Pancreas (tissue), 10 donors: ENCODE measurements at places on chromosomes 4 and X. TPM values are rescaled to one million over a fixed set of nuclear protein-coding genes. Genes with fewer than 3 reads are reported as not detected.

The GLRB gene
- total RNA-seq = 8.5 TPM

DNA sequence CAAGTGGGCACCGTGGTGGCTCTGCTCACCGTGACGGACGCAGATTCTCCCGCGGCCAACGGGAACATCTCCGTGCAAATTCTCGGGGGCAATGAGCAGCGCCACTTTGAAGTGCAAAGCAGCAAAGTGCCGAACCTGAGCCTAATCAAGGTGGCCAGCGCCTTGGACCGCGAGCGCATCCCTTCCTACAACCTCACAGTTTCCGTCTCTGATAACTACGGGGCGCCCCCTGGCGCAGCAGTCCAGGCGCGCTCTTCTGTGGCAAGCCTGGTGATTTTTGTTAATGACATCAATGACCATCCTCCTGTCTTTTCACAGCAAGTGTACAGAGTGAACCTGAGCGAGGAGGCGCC lies 2.7 kb downstream of the FAT4 start:
- no peak for DNase-seq

The CSAG1 gene
- total RNA-seq = not detected

DNA sequence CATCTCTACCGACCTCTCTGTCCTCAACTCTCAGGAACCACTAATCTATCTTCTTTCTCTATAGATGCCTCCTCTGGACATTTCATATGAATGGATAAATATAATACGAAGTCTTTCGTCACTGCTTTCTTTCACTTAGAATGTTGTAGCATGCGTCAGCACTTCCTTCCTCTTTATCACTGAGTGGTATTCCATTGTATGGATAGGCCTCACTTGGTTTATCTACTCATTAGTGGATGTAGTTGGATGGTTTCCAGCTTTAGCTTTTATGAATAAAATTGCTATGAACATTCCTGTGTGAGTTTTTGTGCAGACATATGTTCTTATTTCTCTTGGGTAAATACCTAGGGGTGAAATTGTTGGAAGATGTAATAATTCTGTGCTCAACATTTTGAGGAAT lies 528.2 kb upstream of the FAT1 start:
- no peak for DNase-seq

GRCh38 chr4:81836716-81837115 lies 365.0 kb upstream of the RASGEF1B start:
- no peak for DNase-seq

GRCh38 chrX:15848576-15848975 lies 6.0 kb downstream of the AP1S2 start:
- no peak for DNase-seq

DNA sequence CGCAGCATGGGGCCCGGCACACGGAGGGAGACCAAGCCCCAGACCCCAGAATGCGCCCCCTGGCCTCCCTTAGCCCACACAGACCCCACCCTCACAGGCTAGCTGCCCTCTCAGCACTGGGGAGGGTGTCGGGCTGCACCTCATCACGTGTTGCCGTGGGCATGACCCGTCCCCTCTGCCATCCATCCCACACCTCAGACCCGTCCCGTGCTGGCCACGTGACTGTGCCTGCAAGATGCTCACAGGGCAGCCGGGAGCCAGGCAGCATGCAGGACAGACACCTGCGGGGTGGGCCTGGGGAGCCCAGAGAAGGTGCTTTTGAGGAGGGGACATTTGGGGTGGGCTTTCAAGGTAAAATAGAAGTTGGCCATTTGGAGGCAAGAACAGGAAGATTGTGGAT lies 4.8 kb downstream of the MSANTD1 start:
- DNase-seq = peak; percentile 5

- no peak for DNase-seq
Observed at GRCh38 chr4:87589531-87589930, 18.8 kb upstream of the DSPP start.

GRCh38 chrX:24902806-24903205 lies 113.0 kb downstream of the ARX start:
- no peak for DNase-seq

The CYSLTR1 gene
- total RNA-seq = 0.79 TPM

GRCh38 chrX:152822383-152823086 lies 8.0 kb downstream of the CETN2 start:
- no peak for DNase-seq

DNA sequence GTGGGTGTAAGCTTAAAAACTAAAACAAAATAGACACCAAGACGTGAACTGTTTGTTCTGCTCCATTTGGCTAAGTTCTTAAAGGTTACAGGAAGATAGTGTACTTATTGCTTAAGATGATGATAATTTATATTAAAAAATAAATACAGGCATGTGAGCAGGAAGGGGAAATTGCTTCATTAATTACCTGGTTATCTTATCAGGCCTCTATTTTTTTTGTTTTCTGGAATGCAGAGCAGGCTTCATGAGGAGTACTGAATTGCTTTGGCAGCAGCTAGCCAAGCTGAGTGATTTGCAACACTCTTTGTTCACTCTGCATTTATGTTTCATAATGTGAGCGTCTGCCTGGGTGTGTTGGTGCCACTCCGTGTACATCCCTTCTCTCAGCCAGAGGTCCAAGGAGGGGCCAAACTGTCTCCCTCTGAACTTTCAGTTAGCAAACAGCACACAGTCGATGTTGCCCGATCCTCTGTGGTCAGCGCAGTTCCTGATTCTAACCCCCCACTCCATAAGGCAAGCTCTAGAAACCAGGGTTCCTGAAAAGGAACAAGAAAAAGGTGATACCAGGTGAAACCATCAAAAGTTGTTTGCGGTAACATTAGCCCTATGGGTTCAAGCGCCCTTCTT lies 348.2 kb downstream of the SPRY1 start:
- no peak for DNase-seq

DNA sequence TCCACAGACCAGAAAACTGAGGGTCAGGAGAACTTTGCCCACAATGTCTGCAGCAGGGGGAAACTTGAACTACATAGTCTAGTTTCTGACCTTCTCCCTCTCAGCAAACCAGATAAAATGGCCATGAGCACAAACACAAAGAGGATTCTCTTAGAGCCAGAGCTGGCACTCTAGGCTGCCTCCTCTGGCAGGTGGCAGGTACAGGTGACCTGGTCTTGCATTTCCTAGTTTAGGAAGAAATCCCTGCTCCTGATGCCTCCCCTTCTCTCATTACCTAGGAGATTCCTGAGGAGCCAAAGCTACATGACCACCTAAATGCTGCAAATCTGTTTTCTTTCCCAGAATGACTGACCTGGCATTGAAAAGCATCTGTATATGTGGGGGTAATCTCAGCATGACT lies 45.1 kb downstream of the ARHGEF9 start:
- no peak for DNase-seq

DNA sequence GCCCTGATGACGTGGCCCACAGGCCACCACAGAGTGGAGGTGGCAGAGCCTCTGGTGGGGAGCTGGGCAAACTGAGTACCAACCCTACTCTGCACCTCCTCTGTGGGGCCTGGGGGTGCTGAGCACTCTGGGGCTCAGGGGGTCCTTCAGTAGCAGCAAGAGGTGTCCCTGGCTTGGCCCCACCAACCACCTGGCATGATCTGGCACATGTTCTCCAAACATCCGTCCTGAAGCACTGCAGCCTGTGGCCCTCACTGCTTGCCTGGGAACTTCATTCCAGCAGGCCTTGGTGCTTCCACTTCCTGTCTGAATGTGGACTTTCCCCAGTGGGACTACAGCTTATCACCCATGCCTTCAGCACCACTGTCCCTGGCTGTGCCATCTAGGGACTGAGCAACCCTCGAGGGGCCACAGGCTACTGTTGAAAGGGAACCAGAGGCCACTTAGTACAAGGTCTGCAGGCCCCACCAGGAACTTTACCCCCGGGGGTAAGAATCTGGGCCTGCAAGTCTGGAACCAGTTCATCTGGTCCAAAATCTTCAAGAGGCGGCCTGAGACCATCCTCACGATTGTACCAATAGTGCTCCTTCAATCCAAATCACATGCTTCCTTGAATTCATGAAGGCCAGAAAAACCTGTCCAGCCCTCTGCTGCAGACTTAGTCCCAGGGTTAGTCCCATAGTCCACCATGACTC lies 13.2 kb downstream of the TNIP2 start:
- DNase-seq = no peak

The PARM1 gene
- total RNA-seq = 28.0 TPM

The ENPEP gene
- 0.65 TPM for total RNA-seq

- no peak for DNase-seq
Observed at GRCh38 chr4:139188648-139189416, 11.8 kb upstream of the ELF2 start.

The DIPK2B gene
- total RNA-seq = 2.5 TPM

GRCh38 chr4:168480931-168481611 lies 779 bp upstream of the DDX60L start:
- peak; percentile 16 for DNase-seq

The CT45A1 gene
- total RNA-seq = not detected

The SSX4B gene
- total RNA-seq = not detected

GRCh38 chrX:2903366-2903765 lies 25.8 kb downstream of the ARSD start:
- no peak for DNase-seq

DNA sequence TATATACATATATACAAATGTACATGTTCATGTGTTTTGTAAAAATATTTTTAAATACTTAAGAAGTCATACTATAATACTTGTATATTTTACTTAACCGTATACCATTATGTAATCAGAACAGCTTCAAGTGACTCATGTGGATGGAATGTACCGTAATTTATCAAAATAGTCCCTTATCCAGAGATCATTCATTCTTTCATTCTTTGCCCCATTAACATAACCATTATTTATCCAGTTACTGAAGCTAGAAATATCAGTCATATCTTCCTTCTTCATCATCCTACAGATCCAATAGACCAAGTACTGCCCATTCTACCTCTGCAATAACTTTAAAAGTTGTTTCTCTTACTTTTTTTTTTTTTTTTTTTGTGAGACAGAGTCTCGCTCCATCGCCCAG lies 164.2 kb downstream of the MAB21L2 start:
- no peak for DNase-seq

GRCh38 chr4:69835766-69836165 lies 24.2 kb downstream of the SULT1E1 start:
- no peak for DNase-seq

The SASH3 gene
- 8.5 TPM for total RNA-seq

The RAI2 gene
- total RNA-seq = 5.3 TPM

The GEMIN8 gene
- total RNA-seq = 8.8 TPM
